Ecto neural progenitor cell (in vitro differentiated cells): ENCODE measurements at places on chromosomes 5 and 9.
A peak's percentile ranks its signal among the peaks of the same experiment; 100 is the strongest.

- DNase-seq: no peak
Measured at GRCh38 chr9:38079461-38080031, 10.5 kb upstream of the SHB start.

DNA sequence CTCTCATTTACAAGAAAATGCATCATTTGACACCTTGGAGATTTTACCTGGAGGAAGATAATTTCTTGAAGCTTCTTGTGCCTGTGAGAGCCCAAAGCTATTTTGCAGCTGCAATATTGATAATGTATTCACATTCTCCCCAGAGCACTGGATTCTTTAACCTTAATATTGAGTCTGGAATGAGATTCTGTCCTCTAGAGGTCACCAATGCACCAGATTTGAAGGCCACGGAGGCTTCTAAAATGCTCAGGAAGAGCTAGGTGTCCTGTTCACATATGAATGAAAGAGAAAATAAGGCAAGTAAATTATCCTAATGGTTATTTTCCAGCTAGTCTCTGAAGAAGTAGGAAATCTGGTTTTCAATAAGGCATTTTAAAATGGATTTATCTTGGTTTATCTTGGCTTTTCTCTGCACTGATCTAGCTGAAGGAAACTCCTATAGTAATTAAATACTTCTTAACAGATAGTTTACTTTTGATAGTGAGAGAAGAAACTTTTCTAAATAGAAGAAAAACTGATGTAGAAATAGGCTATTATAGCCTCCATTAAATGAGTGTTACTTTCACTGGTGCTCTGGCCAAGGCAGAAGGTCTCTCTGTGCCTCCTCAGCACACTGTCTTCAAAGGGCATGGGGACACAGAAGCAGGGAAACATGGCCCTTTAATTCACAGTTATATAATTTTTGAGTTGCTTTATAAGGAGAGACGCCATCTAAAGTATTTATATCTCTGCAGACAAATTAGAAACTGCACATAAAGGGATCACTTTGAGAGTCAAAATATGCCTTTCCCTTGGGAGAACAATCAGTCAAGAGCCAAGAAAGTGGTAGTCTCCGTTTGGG is 297.0 kb upstream of the ACTBL2 start:
- DNase-seq: no peak

- DNase-seq: no peak
Measured at GRCh38 chr9:16683326-16683725, 187.1 kb downstream of the BNC2 start.

GRCh38 chr9:127199001-127199791 is 65.4 kb upstream of the GARNL3 start:
- peak; percentile 89 for DNase-seq

DNA sequence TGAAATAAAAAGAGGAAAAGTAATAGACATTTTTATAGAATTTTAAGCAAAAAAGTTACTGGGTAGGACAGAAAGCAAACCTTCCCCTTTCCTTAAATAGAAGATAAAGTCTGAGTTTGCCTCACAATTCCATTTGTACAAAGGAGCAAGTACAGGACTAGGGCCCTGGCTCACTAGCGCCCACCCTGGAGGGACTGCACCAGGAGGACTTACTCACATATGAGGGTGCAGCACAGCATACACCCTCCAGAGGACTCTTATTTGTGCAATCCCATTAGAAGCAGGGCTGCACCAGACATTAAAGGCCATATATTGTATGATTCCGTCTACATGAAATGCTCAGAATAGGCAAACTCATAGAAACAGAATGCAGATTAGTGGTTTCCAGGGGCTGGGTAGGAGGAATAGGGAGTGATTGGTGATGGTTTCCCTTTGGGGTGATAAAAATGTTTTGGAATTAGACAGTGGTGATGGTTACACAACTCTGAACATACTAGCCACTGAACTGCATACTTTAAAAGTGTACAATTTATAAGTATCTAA is 4.5 kb downstream of the REEP5 start:
- no peak for DNase-seq

DNA sequence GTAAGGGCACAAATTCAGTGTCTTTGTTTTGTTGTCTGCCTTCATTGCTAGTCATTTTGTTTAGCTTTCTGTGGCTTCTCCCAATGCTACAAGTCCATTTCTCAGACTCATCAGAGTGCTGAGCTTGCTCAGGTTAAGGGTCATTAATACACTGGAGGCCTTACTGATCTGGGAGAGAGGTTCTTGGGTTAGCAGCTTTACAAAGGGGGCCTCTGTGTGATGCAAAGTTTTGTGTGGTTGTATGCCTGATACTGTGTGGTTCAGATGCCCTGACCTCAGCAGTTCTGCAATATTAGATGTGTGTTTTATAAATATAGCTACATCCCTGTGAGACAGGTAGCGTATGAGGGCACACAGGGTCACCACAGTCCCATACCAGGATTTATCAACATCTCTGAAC is 34.8 kb upstream of the SMARCA2 start:
- DNase-seq: no peak
